ENCODE measurements at places on chromosomes 1 and 21.

GRCh38 chr1:100075773-100076172 lies 57.0 kb downstream of the SASS6 start:
- no peak for DNase-seq

- no peak for DNase-seq
These were observed 13.1 kb upstream of the PARS2 start for GRCh38 chr1:54777431-54777830.

GRCh38 chr1:30903343-30904034 lies 5.1 kb downstream of the SDC3 start:
- DNase-seq: no peak

DNA sequence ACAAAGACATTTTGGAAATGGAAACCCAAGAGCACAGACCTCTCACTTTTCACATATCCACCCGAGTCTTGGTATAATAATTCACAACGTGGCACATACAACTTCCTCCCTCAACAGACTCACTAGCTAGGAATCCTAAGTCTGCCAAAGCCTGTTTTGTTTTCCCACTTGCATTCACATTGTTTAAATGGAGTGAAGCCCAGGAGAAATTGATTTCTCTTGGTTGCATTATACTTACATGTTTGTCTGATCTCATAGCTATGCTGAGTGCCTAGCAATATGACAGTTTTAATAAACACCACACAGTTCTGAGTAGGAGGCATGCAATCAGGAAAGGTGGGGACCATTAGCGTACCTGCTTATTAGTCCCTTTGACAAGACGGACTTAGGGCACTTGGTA lies 348.6 kb upstream of the ADGRL4 start:
- no peak for DNase-seq

DNA sequence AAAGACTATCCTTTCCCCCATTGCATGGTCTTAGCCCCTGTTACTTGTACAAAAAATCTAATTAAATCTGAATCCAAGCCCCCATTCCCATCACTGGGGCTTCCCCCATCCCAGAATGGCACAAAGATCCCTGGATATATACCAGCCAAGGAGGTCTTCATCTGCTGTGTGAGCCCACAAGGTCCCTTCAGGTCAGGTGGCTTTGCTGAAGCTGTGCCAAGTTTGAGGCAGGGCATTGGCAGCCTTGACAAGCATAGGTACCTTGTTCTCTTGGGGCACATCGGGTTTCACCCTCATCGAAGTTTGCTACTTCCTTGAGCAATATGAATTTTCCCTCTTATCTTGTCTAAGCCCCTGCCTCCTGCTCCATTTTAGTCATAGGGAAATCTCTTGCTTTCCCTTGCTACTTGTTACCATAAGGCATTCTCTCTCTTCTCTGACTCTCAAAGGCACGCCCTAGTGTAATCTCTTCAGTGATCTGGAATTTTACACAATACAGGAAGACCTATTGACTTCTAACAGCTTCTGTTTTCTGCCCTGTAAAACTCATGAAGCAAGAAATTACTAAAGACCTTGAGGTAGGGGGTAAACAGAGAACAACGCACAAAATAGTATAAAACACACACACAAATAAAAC lies 71.4 kb upstream of the COG2 start:
- no peak for DNase-seq
